ENCODE measurements at places on chromosomes 1 and 21. TPM values are rescaled to one million over a fixed set of nuclear protein-coding genes. Genes with fewer than 3 reads are reported as not detected.

Gene FOXJ3
- total RNA-seq, result 48.9 TPM

Gene MFSD2A
- 47.0 TPM for total RNA-seq

Gene KIAA0040
- total RNA-seq, result 35.4 TPM

GRCh38 chr1:96104906-96105305 is 616.7 kb upstream of the PTBP2 start:
- no peaks in the 10 kb centered on the region for H3K27me3 ChIP-seq
- no peak overlapping the region for H3K4me3 ChIP-seq
- H3K27ac ChIP-seq, result no peak overlapping the region
- no peak for DNase-seq

DNA sequence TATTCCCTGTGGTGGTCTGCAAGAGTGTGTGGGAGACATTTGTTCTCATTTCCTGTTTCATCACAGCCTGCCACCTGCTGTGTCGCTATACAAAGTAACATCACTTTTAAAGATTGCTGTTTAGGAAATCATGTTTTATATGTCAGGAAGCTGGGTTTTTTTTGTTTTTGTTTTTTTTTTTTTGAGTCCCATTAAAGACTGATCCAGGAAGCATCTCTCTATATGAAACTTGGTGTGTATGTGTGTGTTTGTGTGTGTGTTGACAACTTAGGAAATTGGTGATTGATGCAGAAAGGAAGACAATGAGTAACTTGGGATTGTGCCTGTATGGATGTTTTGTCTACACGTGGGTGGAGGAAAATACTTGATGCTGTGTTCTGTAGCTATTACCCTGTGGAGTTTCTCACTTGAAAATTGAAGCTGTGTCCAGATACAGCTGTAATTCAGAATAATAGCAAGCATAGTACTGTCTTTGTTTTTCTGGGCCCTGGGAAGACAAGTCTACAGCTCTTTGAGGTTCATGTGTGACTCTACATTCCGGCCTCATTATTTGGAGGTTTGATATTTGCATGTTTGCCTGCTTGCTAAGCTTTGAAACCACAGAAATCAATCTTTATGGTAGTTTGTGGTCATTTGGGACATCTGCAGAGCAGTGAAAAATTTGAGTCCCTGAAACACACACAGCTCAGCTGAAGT is 47.9 kb downstream of the LAMC1 start:
- no peak for DNase-seq
- no peak overlapping the region for H3K27ac ChIP-seq
- no peaks in the 10 kb centered on the region for H3K4me1 ChIP-seq
- no peaks in the 10 kb centered on the region for H3K36me3 ChIP-seq
- H3K4me3 ChIP-seq, result no peak overlapping the region

DNA sequence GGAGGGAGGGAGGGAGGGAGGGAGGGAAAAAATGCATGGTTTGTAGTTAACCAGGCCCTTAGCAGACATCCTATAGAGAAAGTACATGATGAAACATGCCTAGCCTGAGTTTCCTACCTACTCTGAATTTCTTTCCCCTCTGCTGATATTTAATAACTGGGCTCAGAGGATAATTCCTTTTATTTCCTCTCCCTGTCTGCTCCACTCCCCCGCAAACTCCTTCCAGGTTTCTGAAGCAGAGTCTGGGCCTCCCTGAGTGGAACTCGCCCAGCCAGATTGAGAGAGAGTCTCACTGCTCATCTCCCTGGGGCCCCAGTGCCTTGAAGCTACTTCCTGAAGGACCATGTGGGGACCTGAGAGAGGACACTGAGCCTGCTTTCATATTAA is 111.9 kb upstream of the SLC44A3 start:
- no peak for DNase-seq
- no peak overlapping the region for H3K4me3 ChIP-seq
- no peaks in the 10 kb centered on the region for H3K36me3 ChIP-seq
- no peak overlapping the region for H3K27ac ChIP-seq

DNA sequence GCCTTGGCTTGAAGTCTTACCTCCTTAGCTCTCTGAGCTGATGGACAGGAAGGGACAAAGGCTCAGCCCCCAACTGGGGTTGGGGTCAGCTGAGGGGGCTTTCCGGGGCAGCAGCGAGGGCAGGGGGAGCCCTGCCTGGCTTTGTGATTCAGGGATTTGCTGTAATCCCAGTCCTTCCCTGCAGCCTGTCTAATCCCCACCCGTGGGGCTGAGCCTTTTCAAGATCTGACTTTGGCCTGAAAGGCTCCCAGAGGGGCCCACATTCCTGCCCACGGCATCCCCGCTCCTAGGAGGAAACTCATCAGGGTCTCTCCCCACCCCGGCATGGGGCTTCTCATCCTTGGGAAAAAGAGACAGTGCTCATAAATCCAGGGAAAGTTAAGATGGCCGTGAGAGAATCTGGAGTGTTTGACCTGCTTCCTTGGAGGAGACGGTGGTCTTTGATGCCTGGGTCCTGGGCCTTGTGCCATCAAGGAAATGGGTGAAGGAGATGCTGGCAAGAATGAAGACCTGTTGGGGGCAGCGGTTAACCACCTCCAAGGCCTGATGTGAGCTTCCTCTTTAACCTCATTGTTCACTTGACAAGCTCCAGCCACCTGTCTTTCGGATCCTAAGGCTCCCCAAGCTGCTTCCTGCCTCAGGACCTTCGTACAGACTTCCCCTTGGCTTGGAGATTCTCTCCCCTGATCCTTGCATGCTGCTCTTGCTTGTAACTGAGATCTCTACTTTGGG is 83.1 kb upstream of the WNT4 start:
- H3K27me3 ChIP-seq, result peaks cover 1% of the 10 kb centered on the region
- peaks cover 1% of the 10 kb centered on the region for H3K4me1 ChIP-seq
- H3K27ac ChIP-seq, result no peak overlapping the region
- no peak for DNase-seq
- no peaks in the 10 kb centered on the region for H3K36me3 ChIP-seq

DNA sequence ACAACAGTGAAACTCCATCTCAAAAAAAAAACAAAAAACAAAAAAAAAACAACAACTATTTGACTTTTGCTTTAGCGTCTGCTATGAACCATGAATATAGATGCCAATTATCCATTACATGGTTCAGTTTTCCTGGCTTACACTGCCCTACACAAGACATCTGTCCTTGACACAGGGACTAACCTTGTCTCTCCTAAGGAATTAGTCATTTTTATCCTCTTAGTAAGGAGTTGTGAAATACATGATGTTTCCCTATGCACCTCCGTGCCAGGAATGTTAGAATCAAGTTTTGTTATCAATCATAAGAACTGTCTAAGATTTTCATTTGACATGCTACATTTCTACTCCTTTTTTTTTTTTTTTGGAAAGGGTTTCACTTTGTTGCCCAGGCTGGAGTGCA is 241.8 kb downstream of the KIF26B start:
- H3K4me3 ChIP-seq, result no peak overlapping the region
- no peak for DNase-seq
- no peak overlapping the region for H3K27ac ChIP-seq
- H3K4me1 ChIP-seq, result no peaks in the 10 kb centered on the region
- H3K36me3 ChIP-seq, result no peaks in the 10 kb centered on the region
- H3K27me3 ChIP-seq, result peaks cover 4% of the 10 kb centered on the region

- no peaks in the 10 kb centered on the region for H3K36me3 ChIP-seq
- no peaks in the 10 kb centered on the region for H3K4me1 ChIP-seq
- H3K27me3 ChIP-seq, result no peaks in the 10 kb centered on the region
- H3K4me3 ChIP-seq, result no peak overlapping the region
These were observed 285.9 kb upstream of the VAMP3 start for GRCh38 chr1:7485086-7485780.

GRCh38 chr21:45163413-45164123 is 89.2 kb downstream of the ADARB1 start:
- peaks cover 1% of the 10 kb centered on the region for H3K36me3 ChIP-seq
- no peak overlapping the region for H3K27ac ChIP-seq
- H3K4me1 ChIP-seq, result no peaks in the 10 kb centered on the region

DNA sequence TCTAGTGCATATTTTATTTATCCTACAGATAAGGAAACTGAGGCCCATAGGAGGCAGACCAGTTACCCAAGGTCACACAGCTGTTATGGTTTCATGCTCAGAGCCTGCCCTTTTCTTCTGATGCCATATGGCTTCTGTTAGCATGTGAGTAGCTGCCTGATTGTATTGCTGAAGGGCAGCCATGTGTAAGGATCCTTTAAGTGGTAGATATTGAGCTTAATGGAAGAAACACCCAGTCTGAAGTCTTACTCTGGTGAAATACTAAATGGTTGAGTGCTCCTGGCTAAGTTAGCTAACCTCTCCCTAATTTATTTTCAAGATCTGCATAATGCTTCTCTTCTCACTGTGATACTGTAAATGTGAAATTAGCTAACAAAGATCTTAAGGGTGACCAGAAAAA is 30.9 kb downstream of the ADAMTS5 start:
- no peaks in the 10 kb centered on the region for H3K4me1 ChIP-seq
- H3K36me3 ChIP-seq, result no peaks in the 10 kb centered on the region
- H3K4me3 ChIP-seq, result no peak overlapping the region
- DNase-seq, result no peak
- no peak overlapping the region for H3K27ac ChIP-seq
- H3K27me3 ChIP-seq, result no peaks in the 10 kb centered on the region

- DNase-seq, result no peak
- H3K4me3 ChIP-seq, result no peak overlapping the region
- H3K27ac ChIP-seq, result no peak overlapping the region
- H3K36me3 ChIP-seq, result no peaks in the 10 kb centered on the region
These were observed 76.3 kb upstream of the BACE2 start for GRCh38 chr21:41091616-41092015.

DNA sequence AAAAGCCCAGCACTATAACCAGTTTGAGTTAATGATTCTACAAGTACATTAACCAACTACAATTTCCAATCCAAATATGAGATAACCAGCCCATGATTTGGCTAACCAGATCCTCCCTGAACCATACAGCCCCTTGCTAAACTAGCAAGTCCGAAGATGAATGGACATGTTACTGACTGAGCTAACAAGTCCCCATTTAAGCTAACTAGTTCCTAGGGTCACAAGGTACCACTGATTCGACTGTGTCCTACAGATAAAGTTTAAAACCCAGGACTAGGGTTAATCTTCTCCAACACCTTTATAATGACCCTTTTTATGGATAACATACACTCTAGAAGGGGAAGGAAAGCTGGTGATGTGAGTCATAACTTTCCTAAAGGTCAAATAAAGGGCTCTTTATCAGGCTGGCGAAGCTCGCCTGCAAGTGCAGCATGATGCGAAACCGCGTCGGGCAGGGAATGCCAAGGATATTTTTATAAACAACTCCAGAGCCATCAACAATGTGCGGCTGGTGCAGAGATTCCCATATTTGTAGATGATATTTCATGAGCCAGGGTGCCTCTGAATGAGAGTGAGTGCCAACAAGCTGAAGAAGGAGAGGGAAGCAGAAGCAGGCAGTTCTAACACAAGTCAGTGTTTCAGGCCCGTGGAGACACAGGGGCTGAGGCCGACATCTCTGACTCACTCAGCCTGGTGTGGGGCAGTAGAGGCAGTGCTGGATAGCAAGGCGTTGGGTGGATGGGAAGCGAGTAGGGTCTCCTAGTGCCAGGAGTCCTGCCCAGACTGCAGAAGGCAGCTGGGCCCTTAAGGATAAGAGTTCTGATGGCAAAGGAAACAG is 75.6 kb upstream of the ROR1 start:
- no peaks in the 10 kb centered on the region for H3K36me3 ChIP-seq
- H3K27ac ChIP-seq, result no peak overlapping the region
- H3K4me1 ChIP-seq, result no peaks in the 10 kb centered on the region
- no peak for DNase-seq
- no peak overlapping the region for H3K4me3 ChIP-seq

GRCh38 chr1:106217765-106218164 is 838.7 kb upstream of the PRMT6 start:
- DNase-seq, result no peak
- no peak overlapping the region for H3K4me3 ChIP-seq
- H3K36me3 ChIP-seq, result no peaks in the 10 kb centered on the region

GRCh38 chr1:61247051-61247825 is 164.9 kb downstream of the NFIA start:
- H3K36me3 ChIP-seq, result no peaks in the 10 kb centered on the region
- no peaks in the 10 kb centered on the region for H3K4me1 ChIP-seq
- no peak overlapping the region for H3K27ac ChIP-seq
- no peak for DNase-seq
- H3K27me3 ChIP-seq, result peaks cover 2% of the 10 kb centered on the region
- no peak overlapping the region for H3K4me3 ChIP-seq

- H3K4me1 ChIP-seq, result peaks cover 44% of the 10 kb centered on the region
- DNase-seq, result peak; percentile 97
- no peaks in the 10 kb centered on the region for H3K27me3 ChIP-seq
These were observed 40.1 kb downstream of the ELK4 start for GRCh38 chr1:205591522-205592351.

DNA sequence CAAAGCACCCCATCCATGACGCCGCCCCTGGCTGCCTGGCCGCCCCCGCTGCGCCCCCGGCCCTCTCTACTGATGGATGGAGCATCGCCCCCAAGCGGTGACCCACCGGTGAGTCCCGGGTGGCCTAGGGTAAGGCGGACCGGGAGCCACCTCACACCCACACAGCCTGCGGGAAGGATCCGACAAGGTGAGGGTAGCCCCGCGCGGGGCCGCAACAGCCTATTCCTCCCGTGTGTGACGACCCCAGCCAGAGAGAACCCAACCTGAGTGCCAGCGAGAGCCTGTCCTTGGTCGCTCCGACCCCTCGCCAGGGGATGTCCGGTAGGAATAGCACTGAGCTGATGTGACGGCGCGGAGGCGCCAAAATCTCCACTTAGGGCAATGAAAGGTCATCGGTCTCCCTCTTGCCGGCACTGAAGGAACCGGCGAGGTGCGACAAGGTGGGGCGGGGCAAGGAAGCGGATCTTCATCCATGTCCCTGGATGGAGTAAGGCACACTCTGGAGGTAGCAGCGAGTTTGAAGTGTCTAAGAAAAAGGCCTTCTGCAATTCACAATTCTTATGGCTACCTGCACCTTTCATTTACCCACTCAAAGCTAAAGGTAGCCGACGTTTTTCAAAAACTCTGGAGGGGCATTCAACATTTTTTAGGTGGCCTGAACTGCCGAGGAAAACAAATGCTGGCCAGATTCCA is 19.7 kb upstream of the CHIA start:
- H3K4me1 ChIP-seq, result peaks cover 13% of the 10 kb centered on the region
- H3K4me3 ChIP-seq, result peak overlapping the region; percentile 42
- DNase-seq, result no peak
- no peaks in the 10 kb centered on the region for H3K36me3 ChIP-seq
- H3K27me3 ChIP-seq, result peaks cover 44% of the 10 kb centered on the region

DNA sequence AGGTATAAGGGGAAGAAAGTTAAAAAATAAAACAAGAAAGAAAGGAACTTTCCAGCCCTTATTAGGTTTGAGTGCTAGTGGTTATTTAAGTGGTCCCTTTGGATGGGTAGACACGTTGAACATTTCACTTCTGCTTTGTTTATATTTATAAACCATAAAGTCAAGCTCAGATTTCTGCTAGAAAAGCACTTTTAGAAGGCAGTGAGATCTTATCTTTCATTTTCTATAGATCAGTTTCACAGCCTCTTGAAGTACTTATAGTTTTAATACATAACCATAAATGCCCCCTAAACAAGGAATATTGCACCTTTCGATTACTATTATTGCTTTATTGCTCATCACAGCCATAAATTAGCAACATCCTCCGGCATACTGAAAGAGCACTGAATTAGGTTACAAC is 446.8 kb upstream of the PLXNA2 start:
- no peaks in the 10 kb centered on the region for H3K4me1 ChIP-seq
- H3K36me3 ChIP-seq, result no peaks in the 10 kb centered on the region
